ENCODE measurements at places on chromosomes 2 and 18.

DNA sequence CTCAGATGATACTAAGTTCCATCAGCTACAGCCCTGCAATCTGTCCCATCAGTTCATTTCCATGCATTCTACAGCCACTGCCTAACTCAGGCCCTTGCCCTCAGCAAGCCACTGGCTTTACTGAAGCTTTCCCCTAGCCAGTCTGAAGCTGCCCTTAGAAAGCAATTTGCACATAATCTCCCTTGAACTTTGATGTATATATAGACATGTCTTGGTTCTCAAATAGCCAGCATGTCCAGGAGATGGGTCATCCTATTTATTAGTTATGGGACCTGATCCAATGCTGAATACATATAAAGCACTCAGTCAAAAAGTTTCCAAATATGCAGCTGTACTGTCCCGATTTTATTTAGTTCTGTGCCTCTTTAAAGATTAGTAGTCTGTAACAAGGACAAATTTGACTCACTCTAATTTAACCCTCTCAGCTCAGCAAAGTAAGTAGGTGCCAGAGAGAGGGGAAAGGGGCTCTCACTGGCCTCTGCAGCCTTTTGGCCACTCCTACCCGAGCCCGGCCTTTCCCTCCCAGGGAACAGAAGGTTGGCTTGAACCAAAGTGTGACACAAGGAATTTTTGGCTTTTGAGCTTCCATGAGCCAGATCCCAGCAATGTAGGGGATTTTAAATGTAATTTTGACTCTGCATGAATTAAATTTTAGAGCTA lies 70.7 kb downstream of the CCDC93 start:
- no peak for DNase-seq

- no peak for DNase-seq
These were observed 4.8 kb downstream of the UXS1 start for GRCh38 chr2:106189325-106189724.

- peak; percentile 92 for DNase-seq
These were observed 40.0 kb upstream of the LAPTM4A start for GRCh38 chr2:20091305-20091991.

DNA sequence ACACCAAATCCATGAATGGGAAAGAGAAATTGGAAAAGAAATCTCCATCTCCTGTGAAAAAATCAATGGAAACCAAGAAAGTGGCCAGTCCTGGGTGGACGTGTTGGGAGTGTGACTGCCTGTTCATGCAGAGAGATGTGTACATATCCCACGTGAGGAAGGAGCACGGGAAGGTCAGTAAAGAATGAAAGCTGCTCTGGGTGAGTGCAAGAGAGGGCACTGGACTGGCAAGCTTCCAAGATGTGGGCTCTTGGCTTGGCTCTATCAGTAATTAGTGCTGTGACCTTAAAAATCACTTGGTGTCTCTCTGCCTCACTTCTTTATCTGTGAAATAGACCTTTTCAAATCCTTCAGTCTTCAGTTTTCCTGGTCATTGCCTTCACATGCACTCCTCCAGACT lies 89.0 kb downstream of the ZNF532 start:
- no peak for DNase-seq

DNA sequence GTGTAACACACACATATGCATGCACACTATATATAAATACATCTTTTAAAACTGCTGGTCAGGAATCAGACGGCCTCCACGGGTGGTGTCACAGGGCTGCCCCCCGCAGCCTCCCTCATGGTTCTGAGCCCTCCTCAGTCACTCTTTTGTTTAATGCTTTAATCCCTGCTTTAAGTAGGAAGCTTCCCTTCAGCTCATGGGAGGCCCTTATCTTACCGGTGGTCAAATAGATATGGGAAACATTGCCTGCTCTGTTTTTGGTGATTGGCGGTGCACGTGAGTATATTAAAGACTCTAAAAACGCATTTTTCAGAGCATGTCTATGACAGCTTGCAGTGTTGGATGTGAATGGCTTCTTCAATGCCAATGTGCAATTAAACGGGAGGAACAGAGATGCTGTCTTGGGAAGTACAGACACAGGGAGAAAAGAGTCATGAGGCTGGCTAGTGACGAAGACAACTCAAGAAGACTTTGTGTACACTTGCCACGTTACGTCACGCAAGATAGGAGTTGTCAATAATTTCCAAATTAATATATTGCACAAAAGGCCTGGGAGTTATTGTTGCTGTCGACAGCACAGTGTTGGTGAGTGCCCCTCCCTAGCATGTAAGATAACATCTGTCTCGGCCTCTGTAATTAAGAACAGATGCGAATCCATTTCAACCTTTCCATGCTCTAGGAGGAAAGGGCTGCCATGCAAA lies 23.3 kb downstream of the GNLY start:
- no peak for DNase-seq
